ENCODE measurements at places on chromosomes 7 and 10.

GRCh38 chr7:143299840-143300239 lies 11.7 kb downstream of the CASP2 start:
- no peak for DNase-seq

DNA sequence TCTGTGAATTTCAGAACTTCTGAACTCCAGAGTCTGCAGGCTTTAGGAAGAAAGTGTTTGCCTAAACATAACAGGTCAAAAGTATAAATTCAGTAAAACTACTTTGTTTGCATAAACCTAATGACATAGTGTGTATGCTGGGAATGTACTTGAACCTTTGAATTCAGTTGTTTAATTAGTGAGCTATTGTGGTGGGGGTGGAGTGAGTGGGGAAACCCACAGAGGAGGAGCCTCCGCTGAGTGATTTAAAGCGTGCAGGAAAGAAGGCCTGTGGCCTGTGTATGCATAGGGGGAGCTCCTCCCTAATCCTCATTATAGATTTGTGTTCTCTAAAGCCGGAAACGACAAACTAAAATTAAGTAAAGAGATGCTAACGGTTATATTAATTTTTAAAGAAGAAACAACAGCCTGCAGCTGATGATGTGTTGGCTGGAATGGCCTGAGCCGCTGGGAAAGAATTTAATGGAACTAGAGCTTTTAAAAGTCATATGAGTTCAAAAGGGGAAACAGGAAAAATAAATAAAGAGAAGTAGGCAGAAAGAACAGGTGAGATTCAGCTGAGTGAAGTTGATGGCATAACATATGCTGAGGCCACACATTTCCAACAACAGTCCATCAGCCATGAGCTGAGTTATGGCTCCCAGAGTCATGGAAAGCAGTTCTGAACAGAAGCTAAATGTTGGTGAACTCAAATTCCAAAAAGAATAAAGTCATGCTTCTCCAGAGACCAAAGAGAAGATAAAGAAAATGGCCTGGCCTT lies 595.0 kb downstream of the GRM8 start:
- DNase-seq, result no peak

GRCh38 chr10:78895469-78895868 lies 173.3 kb upstream of the ZMIZ1 start:
- no peak for DNase-seq

DNA sequence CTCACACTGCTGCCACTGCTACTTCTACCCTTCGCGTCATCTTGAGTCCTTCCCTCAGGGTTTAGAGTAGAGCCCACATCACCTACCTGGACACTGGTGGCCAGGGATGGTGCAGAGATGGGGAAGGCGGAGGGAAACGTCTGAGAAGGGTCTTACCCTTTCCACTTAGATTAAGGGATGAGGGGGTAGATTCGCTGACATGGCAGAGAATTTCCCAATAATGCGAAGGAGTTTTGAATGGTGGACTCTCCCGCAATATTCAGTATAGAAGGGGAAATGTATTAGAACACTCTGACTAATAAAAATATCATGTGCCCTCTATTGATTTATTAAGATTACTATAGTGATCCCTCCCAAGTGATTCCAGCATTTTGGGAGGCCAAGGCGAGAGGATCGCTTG lies 209.5 kb upstream of the KIAA1217 start:
- no peak for DNase-seq

DNA sequence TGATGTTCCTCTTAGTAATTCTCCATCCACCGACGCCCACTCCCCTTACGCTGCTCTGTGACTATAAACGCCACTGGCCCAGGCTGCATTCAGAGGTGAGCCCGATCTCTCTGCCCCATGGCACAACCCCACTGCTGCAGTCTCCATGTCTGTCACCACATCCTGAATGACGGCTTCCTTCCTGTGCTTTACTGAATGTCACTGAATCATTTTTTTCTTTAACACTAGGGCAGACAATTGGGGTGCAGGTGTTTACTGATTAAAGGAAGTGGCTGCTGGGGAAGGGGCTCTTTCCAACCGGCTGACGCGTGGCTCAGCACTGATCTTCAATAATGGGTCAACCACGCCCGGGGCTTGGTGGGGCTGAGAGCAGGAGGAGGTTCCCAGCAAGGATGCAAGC lies 208.3 kb downstream of the USP6NL start:
- no peak for DNase-seq
